ENCODE measurements at places on chromosomes 3 and 15. TPM values are rescaled to one million over a fixed set of nuclear protein-coding genes. Genes with fewer than 3 reads are reported as not detected.

PIERCE2 gene
- total RNA-seq: 0.18 TPM

UCN2 gene
- 1.6 TPM for total RNA-seq

RNU6-1 gene
- total RNA-seq: not detected

FBXL22 gene
- total RNA-seq: not detected

LDHAL6B gene
- not detected for total RNA-seq

CCNDBP1 gene
- 47.7 TPM for total RNA-seq

TM6SF1 gene
- 2.3 TPM for total RNA-seq

CYP8B1 gene
- total RNA-seq: not detected

CCDC39 gene
- total RNA-seq: not detected

THSD4 gene
- total RNA-seq: 12.6 TPM

TMEM108 gene
- total RNA-seq: 0.81 TPM

SH3GL3 gene
- total RNA-seq: not detected

All from cardiac atrium fibroblast (primary cell).